Activated T-helper 17 cell treated with anti-CD3 and anti-CD28 coated beads, Interleukin-2, amount 50 U/mL, for 72 hours (primary cell): ENCODE measurements at places on chromosomes 3 and 15. TPM values are rescaled to one million over a fixed set of nuclear protein-coding genes. Genes with fewer than 3 reads are reported as not detected.

GDPGP1 gene
- total RNA-seq: 9.4 TPM

SLC7A14 gene
- total RNA-seq: not detected

LPCAT4 gene
- 73.8 TPM for total RNA-seq

GABRR3 gene
- not detected for total RNA-seq

CCR5 gene
- total RNA-seq: 2.2 TPM

SENP8 gene
- 0.82 TPM for total RNA-seq

RAD51 gene
- 40.1 TPM for total RNA-seq

CCR1 gene
- total RNA-seq: 1.8 TPM

PRTG gene
- not detected for total RNA-seq

SLC51A gene
- total RNA-seq: not detected

PPP1R2 gene
- 101 TPM for total RNA-seq

GCSAM gene
- total RNA-seq: 13.5 TPM

RPUSD3 gene
- 65.9 TPM for total RNA-seq

ACAD9 gene
- 60.3 TPM for total RNA-seq

SH2D7 gene
- total RNA-seq: not detected

GRCh38 chr3:81891055-81891895 is 129.8 kb upstream of the GBE1 start:
- no peak for ATAC-seq

GRCh38 chr15:100966997-100967396 is 47.8 kb downstream of the LRRK1 start:
- no peak for ATAC-seq

GRCh38 chr3:42134867-42135464 is 43.8 kb downstream of the TRAK1 start:
- ATAC-seq: no peak

- ATAC-seq: no peak
These were observed 226.0 kb upstream of the TPM1 start for GRCh38 chr15:62816342-62817069.

- ATAC-seq: peak; percentile 47
These were observed 17.8 kb downstream of the ZBTB38 start for GRCh38 chr3:141386126-141386488.

DNA sequence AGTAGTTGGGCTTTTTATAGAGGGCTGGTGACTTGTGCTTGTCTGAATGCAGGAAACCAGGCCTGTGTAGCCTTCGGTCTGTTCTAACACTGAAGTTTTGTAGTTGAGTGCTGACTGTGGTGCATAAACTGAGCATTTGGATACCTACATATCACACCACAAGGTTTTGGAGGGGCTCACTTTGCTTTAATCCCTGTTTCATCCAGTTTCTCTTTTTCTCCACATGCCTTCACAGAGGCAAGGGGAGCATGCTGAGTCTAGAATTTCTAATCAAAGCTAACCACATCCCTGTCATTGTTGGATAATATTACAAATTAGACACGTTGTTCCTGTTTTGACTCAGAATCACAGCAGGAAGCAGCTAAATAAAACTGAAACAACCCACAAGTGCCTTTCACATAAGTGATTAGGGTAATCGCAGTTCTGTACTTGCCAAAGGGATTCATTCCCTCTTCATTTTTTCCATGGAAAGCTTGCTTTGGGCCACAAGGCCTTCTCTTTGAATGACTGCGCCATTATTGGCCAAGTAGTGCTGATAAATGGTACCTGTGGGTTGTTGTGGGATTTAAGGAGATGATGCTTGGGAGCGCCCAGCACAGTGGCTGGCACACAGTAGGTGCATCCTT is 48.9 kb downstream of the TGFBR2 start:
- peak; percentile 42 for ATAC-seq

DNA sequence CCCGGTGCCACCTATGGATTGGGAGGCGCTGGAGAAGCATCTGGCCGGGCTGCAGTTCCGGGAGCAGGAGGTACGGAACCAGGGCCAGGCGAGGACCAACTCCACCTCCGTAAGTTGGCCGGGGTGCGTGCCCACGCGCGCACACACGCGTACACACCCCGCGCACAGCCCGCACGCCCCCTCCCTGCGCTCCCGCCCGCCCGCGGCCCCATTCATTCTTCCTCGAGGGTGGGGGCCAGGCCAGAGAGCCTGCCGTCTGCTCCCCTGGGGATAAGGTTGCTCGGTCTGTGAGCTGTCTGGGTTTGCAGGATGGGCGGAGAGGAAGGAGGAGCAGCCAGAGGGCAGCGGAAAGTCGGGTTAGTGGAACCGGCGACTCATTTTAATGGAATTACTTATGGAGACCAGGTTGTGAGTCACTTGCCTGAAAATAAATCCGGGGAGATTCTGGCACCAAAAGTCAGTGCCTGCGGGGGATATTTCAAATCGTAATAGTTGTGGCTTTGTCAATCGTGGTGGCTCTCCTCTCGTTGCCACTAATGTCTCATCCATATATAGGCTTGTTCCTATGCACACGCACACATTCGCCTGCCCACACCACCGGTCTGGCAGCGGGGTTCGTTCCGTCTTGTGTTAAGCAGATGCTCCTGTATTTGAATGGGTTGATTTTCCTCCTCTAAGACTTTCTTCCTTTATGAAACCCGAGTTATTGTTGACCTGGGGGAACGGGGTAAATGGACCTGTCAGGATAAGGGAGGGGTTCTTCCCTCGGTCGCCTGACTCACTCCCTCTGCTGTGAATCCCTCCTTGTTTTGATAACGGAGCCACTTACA is 223.4 kb upstream of the IL12A start:
- ATAC-seq: peak; percentile 17

GRCh38 chr15:92289733-92290132 is 103.9 kb upstream of the ST8SIA2 start:
- no peak for ATAC-seq

DNA sequence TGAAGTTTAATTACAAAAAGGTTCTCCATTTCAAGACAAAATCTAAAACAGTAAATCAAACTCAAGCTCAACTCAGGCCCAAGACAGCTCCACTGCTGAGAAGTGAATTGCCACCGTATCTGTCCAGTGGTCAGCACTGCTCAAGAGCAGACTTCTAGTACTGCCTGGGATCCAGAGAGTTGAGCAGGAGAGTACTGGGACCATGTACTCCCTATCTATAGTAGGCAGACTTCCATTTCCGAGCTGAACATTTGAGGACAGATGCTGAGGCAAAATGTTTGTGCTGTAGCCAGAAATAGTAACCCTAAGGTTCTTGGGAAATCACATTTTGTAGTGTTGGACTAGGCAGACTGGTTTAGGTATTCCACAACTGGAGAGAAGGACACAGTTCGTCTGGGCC is 44.1 kb downstream of the MRPL3 start:
- no peak for ATAC-seq

DNA sequence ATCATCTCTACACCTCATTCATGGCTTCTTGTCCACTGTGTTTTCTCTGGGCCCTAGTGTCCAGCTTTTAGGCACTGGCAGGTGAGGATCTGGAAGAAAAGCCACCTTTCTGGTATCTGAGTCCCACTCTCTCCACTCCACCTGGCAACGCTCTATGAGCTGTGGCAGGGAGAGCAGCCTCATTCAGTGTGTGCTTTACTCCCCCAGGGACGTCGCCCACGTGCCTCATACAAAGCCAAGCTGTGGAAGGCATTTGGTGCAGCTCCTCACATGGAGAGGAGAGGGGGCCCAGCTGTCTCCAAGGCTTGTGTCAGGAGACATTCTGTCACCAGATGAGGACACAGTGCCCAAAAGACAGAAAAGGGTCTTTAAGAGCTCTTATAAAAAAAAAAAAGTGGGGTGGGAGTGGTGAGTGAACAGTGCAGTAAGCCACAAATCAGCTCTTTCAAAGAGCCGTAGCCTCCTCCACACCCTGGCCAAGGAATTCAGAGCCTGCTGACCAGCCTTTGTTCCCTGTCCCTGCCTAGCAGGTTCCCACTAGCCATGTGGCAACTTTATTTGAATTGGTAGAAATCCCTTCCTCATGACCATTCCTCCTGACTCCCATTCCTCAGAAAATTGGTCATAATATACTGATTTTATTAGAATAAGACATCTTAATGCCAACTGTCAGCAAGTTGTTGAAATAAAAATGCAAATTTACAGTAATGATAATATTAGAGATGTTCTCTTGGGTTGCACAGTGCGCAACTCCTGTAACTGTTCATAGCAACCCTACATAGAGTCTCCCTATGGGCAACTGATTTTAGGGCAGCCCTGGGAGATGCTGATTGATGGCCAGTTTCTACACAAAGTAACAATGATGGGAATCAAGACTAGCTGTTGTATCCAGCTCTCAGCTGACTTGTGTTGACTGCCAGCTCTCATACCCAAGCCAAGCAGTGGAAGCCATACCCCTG is 29.5 kb downstream of the GALNT15 start:
- ATAC-seq: no peak

GRCh38 chr3:187871204-187871591 is 125.9 kb upstream of the BCL6 start:
- no peak for ATAC-seq

- ATAC-seq: no peak
These were observed 22.4 kb downstream of the IFT122 start for GRCh38 chr3:129462361-129462968.

GRCh38 chr15:70584838-70585706 is 178.3 kb downstream of the UACA start:
- peak; percentile 74 for ATAC-seq

GRCh38 chr15:40006003-40006402 is 33.0 kb downstream of the SRP14 start:
- no peak for ATAC-seq

GRCh38 chr3:191330530-191331048 is 263 bp upstream of the UTS2B start:
- no peak for ATAC-seq

GRCh38 chr15:27889258-27889657 is 209.9 kb downstream of the OCA2 start:
- ATAC-seq: no peak

DNA sequence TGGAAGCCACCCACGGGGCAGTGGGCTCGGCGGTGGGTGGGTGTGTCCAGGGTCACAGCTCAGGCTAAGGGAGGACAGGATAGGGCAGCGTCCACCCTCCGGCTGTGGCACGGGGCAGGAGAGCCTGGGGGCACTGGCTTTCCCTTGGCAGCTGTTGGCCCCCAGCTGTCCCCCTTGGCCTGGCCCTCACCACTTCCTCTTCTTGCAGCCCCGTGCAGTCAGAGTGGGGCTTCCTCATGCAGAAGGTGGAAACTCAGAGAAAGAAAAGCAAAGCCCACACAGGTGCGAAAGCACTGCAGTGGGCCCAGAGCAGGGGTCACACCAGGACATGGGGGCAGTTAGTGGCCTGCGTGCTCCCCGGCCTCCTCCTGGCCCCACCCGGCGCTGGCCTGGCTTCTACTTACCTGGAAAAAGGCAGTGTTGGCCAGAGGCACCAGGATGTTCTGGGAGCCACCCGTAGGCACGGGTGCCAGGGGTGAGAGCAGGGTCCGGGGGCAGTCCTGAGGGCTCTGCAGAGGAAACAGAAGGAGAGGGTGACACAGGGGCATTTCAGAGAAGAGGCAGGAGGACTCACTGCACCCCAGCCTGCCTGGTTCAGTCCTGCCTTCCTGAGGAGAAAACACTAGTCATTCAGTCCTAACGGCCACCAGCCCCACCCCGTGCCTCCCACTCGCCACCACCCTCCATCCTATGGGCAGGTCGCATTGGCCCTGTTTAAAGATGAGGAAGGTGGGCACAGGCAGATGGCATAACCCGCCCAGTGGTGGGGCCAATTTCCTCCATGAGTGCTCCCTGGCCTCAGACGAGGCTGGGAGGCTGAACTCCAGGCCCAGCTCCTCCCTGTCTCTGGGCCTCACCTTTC is 28.3 kb downstream of the PLXND1 start:
- ATAC-seq: peak; percentile 13

GRCh38 chr3:99753268-99753975 is 64.2 kb upstream of the CMSS1 start:
- peak; percentile 59 for ATAC-seq

GRCh38 chr15:25051399-25052154 is 96.8 kb downstream of the SNRPN start:
- ATAC-seq: no peak

- ATAC-seq: no peak
These were observed 51.2 kb downstream of the UBE2E2 start for GRCh38 chr3:23254282-23254681.

GRCh38 chr3:57385498-57385897 is 93.0 kb upstream of the ASB14 start:
- no peak for ATAC-seq

GRCh38 chr3:151445273-151446001 is 15.4 kb downstream of the IGSF10 start:
- ATAC-seq: no peak

GRCh38 chr3:107284612-107285011 is 92.6 kb upstream of the CCDC54 start:
- ATAC-seq: no peak

DNA sequence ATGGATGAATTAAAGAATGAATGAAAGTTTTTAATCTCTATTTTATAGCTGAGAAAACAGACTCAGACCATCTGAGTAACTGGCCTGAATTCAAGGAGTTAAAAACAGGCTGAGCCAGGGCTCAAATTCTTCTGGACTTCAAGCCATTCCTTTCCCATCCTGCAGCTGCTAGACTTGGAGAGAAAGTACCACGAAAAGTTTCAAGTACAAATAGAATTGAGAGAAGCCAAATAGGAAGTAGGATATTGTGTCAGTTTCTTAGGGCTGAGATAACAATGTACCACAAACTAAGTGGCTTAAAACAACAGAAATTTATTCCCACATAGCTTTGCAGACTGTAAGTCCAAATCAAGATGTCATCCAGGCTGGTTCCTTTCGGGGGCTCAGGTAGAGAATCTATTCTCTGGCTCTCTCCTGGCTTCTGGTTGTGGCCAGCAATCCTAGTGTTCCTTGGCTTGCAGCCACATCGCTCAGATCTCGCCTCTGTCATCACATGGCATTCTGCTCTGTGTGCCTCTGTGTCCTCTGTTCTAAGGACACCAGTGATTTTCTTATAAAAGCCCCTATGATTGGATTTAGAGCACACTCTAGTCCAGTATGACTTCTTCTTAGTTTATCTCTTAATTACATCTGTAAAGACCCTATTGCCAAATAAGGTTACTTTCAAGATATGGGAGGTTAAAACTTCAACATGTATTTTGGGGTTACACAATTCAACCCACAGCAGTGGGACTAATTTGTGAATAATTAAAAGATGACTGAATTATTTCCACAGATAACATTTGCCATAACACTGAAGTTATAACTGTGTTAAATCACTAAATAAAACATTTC is 25.7 kb upstream of the GOLIM4 start:
- no peak for ATAC-seq

GRCh38 chr15:71314956-71315537 is 199.8 kb downstream of the THSD4 start:
- no peak for ATAC-seq

DNA sequence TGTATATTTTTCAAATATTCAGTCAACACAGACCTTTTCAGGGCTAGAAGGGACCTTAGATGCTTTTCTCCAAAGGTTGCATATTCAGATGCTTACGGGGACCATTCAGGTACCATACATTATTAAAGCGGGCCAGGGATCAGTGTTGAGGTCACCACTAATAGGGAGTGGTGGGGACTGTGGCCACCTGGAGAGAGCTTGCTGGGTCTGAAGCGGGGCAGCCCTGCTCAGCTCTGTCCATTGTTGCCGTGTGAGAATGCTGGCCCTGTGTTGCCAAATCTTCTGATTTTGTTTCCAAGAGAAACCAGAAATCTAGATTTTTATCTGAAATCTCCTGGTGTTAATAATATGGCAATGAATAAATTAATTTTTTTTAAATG is 23.7 kb downstream of the ABHD2 start:
- no peak for ATAC-seq

- ATAC-seq: no peak
These were observed 132.6 kb downstream of the NR2F2 start for GRCh38 chr15:96462768-96463750.

- no peak for ATAC-seq
These were observed 249.9 kb downstream of the CACNA2D3 start for GRCh38 chr3:54372232-54372631.

- no peak for ATAC-seq
These were observed 2.7 kb upstream of the KNL1 start for GRCh38 chr15:40591389-40591788.
